ENCODE measurements at places on chromosomes 7 and 10.

- no peak for DNase-seq
Observed at GRCh38 chr7:158947627-158948026, 91.3 kb downstream of the DYNC2I1 start.

DNA sequence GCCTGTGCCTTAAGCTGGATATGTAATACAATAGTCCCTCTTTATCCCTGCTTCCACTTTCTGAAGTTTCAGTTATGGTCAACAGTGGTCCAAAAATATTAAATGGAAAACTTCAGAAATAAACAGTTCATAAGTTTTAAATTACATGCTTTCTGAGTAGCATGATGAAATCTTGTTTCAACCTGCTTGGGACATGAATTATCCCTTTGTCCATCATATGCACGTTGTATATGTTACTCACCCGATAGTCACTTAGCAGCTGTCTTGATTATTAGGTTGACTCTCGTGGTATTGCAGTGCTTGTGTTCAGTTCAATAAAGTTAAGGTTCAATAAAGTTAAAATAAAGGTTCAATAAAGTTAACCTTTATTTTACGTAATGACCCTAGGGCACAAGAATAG, 25.5 kb downstream of the C1GALT1 start:
- DNase-seq, result no peak

DNA sequence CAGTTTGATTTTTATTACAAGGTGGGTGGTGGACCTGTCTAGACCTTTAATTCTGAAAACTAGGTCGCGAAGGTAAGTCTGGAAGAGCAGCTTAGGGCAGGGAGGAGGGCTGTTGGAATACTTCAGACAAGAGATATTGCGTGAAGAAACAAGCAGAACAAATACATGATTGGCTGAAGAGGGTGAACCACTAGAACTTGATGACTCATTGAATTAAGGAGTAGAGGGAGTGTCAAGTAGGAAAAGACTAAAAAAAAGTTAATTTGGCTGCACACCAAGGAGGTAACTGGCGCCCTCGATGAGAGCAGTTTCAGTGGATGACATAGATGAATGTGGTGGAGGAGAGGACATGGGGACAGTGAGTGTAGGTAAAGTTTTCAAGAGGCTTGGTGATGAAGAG, 41.3 kb downstream of the WNT2 start:
- no peak for DNase-seq

- no peak for DNase-seq
Observed at GRCh38 chr10:109149666-109150350, 773.5 kb downstream of the XPNPEP1 start.

- DNase-seq, result no peak
Observed at GRCh38 chr7:155217634-155218033, 80.0 kb upstream of the INSIG1 start.

DNA sequence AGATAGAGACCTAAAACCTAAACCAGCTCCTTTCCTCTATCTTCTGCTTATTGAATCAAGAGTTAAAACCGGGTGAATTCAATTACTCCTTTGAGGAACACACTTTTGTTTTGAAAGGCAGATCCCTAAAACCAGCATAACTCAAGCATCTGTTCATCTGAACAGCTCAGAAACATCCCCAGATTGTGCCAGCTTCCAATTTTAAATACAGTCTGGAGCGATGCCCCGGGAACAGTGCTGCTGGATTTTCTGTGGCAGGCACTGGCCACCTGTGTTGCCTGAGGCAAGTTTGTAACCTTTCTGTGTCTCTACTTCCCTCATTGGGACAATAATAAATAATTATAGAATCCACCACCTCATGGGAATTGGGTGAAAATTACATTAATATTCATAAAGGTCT, 281.4 kb upstream of the NFE2L3 start:
- DNase-seq, result no peak

GRCh38 chr10:19003341-19003740, 45.3 kb upstream of the MALRD1 start:
- DNase-seq, result no peak

DNA sequence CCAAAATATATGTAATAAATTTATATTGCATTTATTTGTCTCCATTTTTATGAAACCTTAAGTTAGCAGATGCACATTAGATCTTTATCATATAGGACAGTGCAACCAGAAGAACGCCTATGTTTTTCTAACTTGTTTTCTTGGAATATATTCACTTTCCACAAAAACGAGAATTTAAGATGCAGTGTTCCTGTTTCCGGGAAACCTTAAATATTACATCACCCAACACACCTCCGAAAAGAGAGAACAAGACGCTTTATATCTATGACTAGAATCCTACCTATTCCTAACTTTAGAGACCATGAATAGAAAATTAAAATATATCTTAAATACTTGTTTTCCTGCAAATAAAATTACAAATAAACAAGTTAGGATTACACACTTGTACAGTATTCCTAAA, 1.9 kb downstream of the EZH2 start:
- DNase-seq, result no peak

- no peak for DNase-seq
Observed at GRCh38 chr7:119256001-119256400, 1017.0 kb upstream of the KCND2 start.

GRCh38 chr10:124180044-124180745, 86.8 kb upstream of the CHST15 start:
- no peak for DNase-seq

GRCh38 chr7:30032310-30033125, 4.3 kb downstream of the PLEKHA8 start:
- no peak for DNase-seq

- DNase-seq, result no peak
Observed at GRCh38 chr7:46089281-46089680, 168.2 kb upstream of the IGFBP3 start.

DNA sequence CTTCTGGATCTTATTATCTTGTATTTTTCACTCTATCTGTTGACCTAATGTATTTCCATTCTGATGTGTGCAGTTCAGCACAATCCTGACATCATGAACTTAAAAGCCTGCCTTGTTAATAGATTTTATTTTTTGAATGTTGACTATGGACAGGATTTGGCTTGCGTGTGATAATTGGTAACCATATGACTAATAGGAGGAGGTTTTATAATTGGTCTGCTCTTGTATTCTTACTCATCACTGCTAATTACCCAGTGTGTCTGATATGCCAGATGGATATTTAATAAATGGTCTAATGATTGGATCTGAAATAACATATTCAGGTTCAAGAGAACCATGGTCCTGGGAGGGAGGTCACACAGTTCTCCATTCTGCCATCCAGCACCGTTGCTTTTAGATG, 45.9 kb downstream of the MTURN start:
- no peak for DNase-seq

- no peak for DNase-seq
Observed at GRCh38 chr10:88207121-88207546, 343.7 kb downstream of the PTEN start.

- DNase-seq, result no peak
Observed at GRCh38 chr7:39894904-39895303, 55.2 kb upstream of the CDK13 start.

GRCh38 chr10:772227-772637, 82.8 kb upstream of the DIP2C start:
- no peak for DNase-seq

GRCh38 chr10:97234400-97234799, 48.6 kb upstream of the SLIT1 start:
- DNase-seq, result no peak

- no peak for DNase-seq
Observed at GRCh38 chr10:6195376-6195775, 7.4 kb upstream of the PFKFB3 start.

DNA sequence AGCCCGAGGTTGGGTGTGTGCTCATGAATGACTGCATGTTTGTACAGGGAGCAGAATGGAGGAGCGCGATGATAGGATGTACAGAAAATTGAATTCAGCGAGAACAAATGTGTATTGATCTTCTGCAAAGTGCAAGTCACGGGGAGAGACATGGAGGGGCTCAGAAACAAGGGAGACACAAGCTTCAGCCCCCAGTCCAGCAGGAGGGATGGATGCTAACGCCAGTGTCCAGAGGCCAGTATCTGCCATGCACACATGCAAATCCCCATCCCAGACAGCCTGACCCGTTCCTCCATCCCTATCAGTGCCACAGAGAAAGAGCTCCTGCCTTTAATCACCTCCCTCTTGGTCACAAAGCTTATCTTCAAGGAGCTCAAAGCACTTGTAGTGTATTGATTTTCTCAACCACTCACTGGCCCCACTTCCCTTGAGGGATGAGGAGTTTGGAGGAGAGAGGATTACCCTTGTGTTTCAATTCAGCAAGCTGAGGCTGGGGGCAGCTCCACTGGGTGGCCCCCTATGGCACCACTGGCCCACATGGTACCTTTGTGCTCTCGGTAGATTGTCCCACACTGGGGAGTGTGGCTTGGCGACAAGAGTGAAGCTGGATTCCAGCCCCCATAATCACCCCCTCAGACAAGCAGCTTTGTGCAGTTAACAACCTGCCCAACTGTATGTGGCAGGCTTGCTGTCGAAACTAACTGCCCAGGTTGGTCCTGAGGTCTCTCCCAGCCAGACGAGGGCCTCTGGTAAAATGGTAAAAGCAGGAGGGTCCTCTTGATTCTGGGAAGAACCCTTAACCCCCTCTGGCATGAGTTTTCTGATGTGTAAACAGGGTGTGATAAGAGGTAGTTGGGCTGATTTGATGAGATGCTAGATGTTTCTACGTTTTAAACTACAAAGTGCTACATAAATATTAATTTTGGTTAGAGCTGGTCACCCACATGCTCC, 151.6 kb upstream of the UNC5B start:
- no peak for DNase-seq

- no peak for DNase-seq
Observed at GRCh38 chr10:108789336-108789735, 1134.0 kb downstream of the XPNPEP1 start.

DNA sequence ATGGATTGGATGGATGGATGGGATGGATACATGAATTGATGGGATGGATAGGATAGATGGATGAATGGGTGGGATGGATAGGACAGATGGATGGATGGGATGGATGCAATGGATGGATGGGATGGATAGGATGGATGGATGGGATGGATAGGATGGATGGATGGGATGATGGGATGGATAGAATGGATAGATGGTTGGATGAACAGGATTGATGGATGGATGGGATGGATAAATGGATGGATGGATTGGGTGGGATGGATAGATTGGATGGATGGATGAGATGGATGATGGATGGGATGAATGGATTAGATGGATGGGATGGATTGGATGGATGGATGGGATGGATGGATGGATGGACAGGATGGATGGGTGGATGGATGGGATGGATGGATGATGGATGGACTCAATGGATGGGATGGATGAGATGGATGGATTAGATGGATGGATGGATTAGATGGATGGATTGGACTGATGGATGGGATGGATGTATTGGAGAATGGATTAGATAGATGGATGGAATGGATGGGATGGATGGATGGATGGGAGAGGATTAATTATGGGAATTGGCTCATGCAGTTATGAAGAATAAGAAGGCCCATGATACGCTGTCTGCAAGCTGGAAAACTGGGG, 136.4 kb downstream of the ADAM12 start:
- DNase-seq, result no peak
